IPS DF 6.9 (cell line): ENCODE measurements at places on chromosomes 13 and 19.

- H3K27ac ChIP-seq: no peak overlapping the region
- DNase-seq: no peak
- H3K27me3 ChIP-seq: no peaks in the 10 kb centered on the region
- no peaks in the 10 kb centered on the region for H3K36me3 ChIP-seq
These were observed 58.0 kb upstream of the ZNF536 start for GRCh38 chr19:30314056-30314804.

- H3K27me3 ChIP-seq: no peaks in the 10 kb centered on the region
- H3K4me1 ChIP-seq: no peaks in the 10 kb centered on the region
- no peak overlapping the region for H3K27ac ChIP-seq
- no peak overlapping the region for H3K4me3 ChIP-seq
- no peak for DNase-seq
These were observed 147.3 kb downstream of the SLC7A1 start for GRCh38 chr13:29448174-29448573.

- H3K27ac ChIP-seq: no peak overlapping the region
- H3K4me3 ChIP-seq: no peak overlapping the region
- no peaks in the 10 kb centered on the region for H3K4me1 ChIP-seq
- H3K27me3 ChIP-seq: no peaks in the 10 kb centered on the region
These were observed 27.6 kb downstream of the KCNC3 start for GRCh38 chr19:50301607-50301971.

DNA sequence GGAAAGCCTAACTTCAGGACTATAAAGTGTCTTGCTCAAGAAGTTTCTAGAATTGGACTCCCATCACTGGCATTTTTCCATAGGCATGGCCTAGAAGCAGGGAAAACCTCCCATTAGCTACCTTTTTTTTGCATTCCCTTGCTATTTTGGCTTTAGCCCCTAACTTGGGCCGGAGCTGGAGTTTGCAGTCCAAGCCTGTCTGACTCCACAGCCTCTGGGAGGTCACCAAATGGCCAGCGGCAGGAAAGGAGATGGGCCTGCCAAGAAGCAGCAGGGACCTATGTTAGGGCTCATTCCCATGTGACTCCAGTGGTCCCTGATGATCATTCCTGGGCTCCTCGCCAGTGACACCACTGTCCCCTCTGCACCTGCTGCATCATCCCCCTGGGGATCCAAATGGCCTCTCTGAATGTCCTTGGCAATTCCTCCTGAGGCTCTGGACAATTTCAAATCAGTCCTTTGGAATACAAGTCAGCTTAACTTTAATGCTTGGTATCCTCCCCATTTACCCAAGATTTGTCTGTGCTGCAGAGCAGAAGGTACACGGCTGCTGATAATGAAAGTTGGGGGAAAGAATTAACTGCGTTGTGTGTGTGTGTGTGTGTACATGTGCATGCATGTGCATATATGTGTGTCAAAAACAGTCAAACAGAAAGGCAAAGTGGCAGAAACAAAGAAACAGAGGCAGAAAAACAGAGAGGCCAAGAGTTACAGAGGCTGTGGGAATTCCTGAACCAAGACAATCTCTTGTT is 69.8 kb upstream of the SERP2 start:
- peaks cover 6% of the 10 kb centered on the region; the same call in 1 of the 2 replicates for H3K27me3 ChIP-seq
- DNase-seq: no peak
- peaks cover 6% of the 10 kb centered on the region for H3K4me1 ChIP-seq
- H3K4me3 ChIP-seq: no peak overlapping the region
- no peak overlapping the region for H3K27ac ChIP-seq

DNA sequence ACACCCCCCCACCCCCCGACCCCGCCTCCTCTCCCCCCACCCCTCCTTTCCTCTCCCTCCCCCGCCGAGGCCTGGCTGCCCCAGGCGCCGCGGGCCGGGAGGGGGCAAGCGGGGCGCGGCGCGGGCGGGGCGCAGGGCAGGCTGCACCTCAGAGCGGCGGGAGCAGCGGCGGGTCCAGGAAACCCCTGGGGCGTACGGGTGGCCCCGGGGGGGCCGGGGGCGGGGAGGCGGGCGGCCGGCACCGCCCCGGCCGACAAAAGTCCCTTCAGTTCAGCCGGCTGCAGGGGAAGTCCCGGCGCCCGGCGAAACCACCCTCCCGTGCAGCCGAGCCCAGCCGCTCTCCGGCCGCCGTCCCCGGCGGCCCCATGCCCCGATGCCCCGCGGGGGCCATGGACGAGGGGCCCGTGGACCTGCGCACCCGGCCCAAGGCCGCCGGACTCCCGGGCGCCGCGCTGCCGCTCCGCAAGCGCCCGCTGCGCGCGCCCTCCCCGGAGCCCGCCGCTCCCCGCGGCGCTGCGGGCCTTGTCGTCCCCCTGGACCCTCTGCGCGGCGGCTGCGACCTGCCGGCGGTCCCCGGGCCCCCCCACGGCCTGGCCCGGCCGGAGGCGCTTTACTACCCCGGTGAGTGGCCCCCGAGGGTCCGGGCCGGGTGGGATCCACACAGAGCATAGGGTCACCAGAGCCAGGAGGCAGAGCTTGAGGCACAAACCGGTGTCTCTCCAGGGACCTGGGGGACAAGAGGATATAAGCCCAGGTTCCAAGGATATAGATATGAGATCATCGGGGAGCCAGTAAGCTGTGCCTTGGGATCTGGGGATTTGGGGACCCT is at the start of gene BCL3:
Gene BCL3 (plus strand): TSS at position 283 of the 829 bp plus-strand sequence. CDS start 83 bp downstream, at position 366.
- H3K27ac ChIP-seq: no peak within 1 kb of the TSS
- H3K27me3 ChIP-seq: peaks cover 27% of the 10 kb centered on the region; the same call in 1 of the 2 replicates
- no peaks in the 10 kb centered on the region for H3K36me3 ChIP-seq
- H3K4me3 ChIP-seq: peak within 1 kb of the TSS; percentile 30; the same call in 1 of the 2 replicates
- 0 out of 2 replicates have a peak, but pooled peaks cover 1% of the 10 kb centered on the region for H3K4me1 ChIP-seq
- no peak for DNase-seq

GRCh38 chr19:3440082-3440481 is 40.2 kb downstream of the SMIM24 start:
- H3K4me1 ChIP-seq: peaks cover 3% of the 10 kb centered on the region
- H3K27ac ChIP-seq: no peak overlapping the region
- no peak overlapping the region for H3K4me3 ChIP-seq
- DNase-seq: no peak
- H3K27me3 ChIP-seq: no peaks in the 10 kb centered on the region

DNA sequence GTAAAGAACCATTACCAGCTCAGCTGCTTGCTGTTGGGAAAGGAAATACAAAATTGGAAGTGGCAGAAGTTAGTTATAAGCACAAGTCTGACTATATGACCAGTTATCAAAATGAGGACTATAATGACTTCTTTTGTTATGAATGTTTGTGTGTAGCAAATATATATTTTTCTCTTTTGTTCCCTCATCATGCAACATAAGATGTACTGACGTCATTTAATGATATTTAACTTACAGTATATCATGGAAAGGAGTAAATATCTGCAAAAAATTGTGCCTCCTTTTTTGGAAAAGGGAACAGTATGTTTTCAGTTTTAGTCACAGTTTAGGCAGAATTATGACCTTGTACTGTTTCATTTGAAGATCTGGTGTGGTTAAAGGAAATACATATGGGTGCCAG is 356.3 kb upstream of the SLITRK5 start:
- H3K4me3 ChIP-seq: no peak overlapping the region
- no peak overlapping the region for H3K27ac ChIP-seq
- H3K4me1 ChIP-seq: no peaks in the 10 kb centered on the region
- DNase-seq: no peak
- H3K27me3 ChIP-seq: no peaks in the 10 kb centered on the region

DNA sequence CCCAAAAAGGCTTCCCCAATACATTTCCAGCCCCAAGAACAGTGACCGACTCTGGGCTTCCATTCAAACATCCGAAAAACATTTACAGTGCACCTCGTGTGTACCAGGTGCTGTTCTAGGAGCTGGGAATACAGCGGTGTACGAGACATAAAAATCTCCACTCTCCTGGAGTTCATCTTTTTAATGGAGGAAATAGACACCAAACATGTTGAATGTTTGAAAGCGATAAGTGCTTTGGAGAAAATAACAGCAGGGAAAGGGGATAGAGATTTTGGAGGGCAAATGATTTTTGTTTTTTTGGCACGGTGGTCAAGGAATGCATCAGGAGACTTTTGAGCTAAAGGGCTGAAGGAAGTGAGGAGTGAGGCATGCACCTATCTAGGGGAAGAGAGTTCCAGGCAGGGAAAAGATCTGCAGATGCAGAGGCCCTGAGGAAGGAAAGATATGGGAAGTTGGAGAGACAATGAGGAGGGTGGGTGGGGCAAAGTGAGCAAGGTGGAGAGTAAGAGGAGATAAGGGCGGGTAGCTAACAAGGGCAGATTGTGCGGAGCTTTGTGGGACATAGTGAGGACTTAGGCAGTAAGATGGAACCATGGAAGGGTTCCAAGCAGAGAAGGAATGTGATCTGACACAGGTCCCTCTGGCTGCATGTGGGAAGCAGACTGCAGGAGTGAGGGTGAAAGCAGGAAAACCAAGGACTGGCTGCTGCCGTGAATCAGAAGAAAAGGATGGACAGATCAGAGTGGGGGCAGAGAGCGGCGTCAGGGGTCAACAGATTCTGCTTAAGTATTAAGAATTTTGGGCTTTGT is 703 bp upstream of the FBL start:
- H3K4me1 ChIP-seq: peaks cover 3% of the 10 kb centered on the region
- H3K27ac ChIP-seq: no peak overlapping the region
- H3K36me3 ChIP-seq: no peaks in the 10 kb centered on the region
- peak overlapping the region; percentile 81; the same call in 1 of the 2 replicates for H3K4me3 ChIP-seq
- no peak for DNase-seq

GRCh38 chr19:51489113-51489512 is 10.8 kb downstream of the CEACAM18 start:
- H3K36me3 ChIP-seq: no peaks in the 10 kb centered on the region
- no peak overlapping the region for H3K4me3 ChIP-seq
- H3K27me3 ChIP-seq: no peaks in the 10 kb centered on the region
- DNase-seq: no peak
- H3K27ac ChIP-seq: no peak overlapping the region

DNA sequence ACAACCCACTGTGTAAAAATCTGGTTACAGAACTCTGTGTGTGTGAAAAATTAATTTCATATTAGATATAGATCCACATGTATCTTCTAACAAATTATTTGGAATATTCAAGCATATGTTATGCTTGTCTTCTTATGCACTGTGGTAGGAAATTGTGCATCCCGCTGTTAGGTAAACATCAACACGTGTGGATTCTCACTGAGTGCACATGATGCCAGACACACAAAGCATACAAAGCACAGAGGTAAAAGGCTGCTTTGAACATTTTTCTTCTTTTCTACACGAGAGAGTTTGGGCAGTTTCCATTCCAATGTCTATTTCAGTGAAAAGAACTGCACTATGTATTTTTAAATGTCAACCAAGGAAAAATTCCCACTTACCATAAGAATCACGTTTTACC is 354.9 kb downstream of the PCDH9 start:
- no peaks in the 10 kb centered on the region for H3K4me1 ChIP-seq
- no peaks in the 10 kb centered on the region for H3K27me3 ChIP-seq
- no peak overlapping the region for H3K27ac ChIP-seq
- DNase-seq: no peak
- H3K4me3 ChIP-seq: no peak overlapping the region

GRCh38 chr19:58400316-58400915 is 5.0 kb downstream of the RNF225 start:
- H3K27ac ChIP-seq: no peak overlapping the region
- no peaks in the 10 kb centered on the region for H3K36me3 ChIP-seq
- peak overlapping the region; percentile 28; the same call in 1 of the 2 replicates for H3K4me3 ChIP-seq
- no peaks in the 10 kb centered on the region; the same call in 1 of the 2 replicates for H3K27me3 ChIP-seq
- peaks cover 8% of the 10 kb centered on the region; the same call in 1 of the 2 replicates for H3K4me1 ChIP-seq
- DNase-seq: no peak

GRCh38 chr19:13621413-13621812 is 115.1 kb upstream of the CACNA1A start:
- H3K4me1 ChIP-seq: peaks cover 10% of the 10 kb centered on the region
- H3K27me3 ChIP-seq: no peaks in the 10 kb centered on the region; the same call in 1 of the 2 replicates
- no peak overlapping the region for H3K4me3 ChIP-seq

DNA sequence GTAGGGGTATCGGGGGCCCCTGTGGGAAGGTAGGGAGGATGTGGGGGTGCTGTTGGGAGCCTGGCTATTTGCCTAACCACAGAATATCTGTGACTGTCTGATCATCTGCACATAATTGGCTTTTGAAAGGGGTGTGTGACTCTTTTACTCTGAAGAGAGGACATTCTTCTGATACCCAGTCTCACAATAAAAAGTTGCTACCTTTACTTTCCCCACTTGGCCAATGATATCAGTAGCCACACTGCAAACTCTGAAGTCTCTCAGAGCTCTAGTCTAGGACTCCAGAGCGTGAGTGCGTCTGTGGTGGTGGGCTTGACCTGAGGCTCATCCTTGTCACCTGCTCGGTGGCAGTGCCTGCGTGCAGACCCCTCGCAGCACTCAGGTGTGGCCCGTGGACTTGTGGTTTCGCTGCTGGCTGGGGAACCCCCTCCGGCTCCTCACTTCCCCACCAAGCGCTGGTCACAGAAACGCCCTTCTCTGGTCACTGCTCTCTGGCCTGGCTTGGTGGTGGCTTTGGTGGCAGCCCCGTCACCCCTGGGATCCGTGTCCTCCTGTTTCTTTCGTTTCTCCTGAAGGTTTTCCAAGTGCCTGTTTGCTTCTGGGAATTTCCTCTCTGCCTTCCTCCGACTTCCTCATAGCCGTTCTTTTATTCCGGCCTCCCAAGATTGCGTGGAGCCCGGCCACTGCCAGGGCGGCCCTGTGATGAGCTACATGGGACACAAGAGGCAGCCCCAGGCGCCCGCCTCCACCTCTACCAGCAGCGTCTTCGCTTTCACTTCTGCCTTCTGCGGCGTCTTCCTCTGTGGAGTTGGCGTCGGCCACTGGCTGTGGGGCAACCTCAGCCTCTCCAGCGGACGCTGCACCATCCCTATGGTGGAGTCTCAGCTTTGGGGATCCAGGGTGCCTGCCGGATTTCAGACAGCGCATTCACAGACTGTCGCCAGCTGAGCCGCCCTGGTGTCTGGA is 78.0 kb downstream of the ATP11A start:
- DNase-seq: no peak
- no peaks in the 10 kb centered on the region for H3K27me3 ChIP-seq
- no peak overlapping the region for H3K4me3 ChIP-seq
- no peaks in the 10 kb centered on the region for H3K36me3 ChIP-seq
- no peak overlapping the region for H3K27ac ChIP-seq

DNA sequence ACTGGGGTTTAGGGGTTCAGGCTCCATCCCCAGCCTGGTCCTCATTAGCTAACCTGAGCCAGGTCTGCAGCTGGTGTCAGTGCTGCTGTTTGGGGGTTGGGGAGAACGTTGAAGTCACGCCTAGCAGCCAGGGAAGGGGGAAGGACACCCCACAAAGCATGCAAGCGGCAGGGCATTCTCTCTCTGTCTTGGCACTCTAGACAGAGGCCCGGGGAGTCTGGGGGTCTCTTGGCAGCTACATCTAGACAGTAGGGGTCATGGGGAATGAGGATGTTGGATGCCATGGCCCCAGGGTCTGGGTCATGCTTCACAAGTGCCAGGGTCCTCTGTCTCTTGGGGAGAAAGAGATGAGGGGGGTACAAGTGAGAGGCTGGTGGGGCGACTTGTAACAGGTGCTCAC is 2.6 kb downstream of the ERICH4 start:
- H3K27me3 ChIP-seq: no peaks in the 10 kb centered on the region; the same call in 1 of the 2 replicates
- no peak overlapping the region for H3K27ac ChIP-seq
- H3K4me1 ChIP-seq: no peaks in the 10 kb centered on the region
- no peak overlapping the region for H3K4me3 ChIP-seq
- no peak for DNase-seq
- no peaks in the 10 kb centered on the region for H3K36me3 ChIP-seq
